Stimulated activated CD4-positive, alpha-beta T cell treated with anti-CD3 and anti-CD28 coated beads, Interleukin-2, amount 100 ng/mL, for 4 hours (primary cell): ENCODE measurements at places on chromosomes 7 and 10.

GRCh38 chr10:26829810-26830515, 30.8 kb downstream of the ABI1 start:
- no peak for DNase-seq

- no peak for DNase-seq
Observed at GRCh38 chr10:3389130-3389529, 216.5 kb upstream of the PITRM1 start.

DNA sequence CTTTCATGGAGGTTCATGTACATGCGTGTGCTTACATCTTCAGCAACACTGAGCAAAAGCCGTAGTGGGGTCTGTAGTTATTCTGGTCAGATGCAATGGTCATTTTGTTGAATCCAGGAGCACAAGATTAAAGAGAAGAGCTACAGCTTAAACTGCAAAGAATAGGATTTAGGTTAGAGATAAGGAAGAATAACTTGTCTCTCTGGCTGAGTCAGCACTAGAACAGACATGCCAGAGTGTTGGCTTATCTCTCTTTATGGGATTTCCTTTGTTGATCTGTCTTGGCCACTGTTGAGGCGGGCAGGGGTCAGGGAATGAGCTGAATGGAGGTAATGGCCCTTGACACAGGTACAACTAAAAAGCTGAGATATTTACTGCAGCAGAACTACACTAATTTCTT, 473.5 kb downstream of the CCSER2 start:
- DNase-seq, result no peak

GRCh38 chr7:55502858-55503440, 69.4 kb downstream of the VOPP1 start:
- DNase-seq, result no peak

- no peak for DNase-seq
Observed at GRCh38 chr10:29657719-29658274, 23.0 kb upstream of the SVIL start.

DNA sequence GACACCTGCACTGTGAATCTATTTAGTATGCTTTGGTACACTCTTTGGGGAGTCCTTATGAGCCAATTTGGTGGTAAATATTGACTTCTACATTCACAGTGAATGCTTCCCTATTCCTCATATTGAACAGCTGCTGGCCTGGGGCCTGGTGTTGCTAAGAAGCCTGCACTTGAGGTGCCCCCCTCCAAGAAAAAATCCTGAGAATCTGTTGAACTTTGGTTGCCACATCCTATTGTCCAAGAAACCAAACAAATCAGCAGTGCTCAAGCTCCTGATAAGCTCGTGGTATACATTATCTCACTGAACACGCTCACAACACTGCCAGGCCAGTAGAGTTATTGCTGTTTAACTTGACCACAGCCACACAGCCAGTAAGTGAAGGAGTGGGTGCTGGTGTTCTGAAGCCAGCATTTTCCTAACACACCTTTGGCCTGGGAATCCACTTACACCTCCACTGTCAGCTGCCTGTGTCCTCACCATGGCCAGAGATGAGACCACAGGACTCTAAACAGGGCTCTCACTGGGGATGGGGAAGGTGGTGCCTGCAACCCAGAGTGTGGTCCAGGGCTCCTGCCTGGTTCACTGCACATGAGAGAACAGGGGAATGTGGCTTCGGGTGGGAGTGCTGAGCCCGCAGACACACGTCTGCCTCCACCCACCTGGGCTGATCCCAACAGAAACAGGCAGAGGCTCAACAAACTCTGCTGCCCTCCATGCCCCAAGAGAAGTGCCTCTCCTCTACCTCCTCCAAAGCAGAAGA, 6.7 kb downstream of the DDC start:
- DNase-seq, result no peak

- DNase-seq, result no peak
Observed at GRCh38 chr10:29966269-29966668, 93.1 kb downstream of the JCAD start.

- no peak for DNase-seq
Observed at GRCh38 chr7:136324073-136324704, 347.0 kb upstream of the MTPN start.

DNA sequence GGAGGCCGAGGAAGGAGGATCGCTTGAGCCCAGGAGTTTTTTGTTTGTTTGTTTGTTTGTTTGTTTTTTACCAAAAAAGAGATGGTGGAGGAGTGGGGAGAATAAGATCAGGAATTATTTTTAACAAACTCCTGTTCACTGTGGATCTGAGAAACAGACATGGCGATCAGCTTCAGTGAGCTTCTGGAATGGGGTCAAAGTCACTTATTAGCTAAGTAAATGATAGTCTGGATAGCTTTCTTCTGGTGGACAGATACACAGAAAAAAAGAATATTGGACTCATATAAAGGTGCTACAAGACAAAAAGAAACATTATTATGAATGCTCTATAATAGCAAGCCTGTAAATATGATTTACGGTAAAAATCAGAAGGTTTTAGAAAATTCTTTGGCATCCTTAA, 85.1 kb downstream of the POU6F2 start:
- no peak for DNase-seq

DNA sequence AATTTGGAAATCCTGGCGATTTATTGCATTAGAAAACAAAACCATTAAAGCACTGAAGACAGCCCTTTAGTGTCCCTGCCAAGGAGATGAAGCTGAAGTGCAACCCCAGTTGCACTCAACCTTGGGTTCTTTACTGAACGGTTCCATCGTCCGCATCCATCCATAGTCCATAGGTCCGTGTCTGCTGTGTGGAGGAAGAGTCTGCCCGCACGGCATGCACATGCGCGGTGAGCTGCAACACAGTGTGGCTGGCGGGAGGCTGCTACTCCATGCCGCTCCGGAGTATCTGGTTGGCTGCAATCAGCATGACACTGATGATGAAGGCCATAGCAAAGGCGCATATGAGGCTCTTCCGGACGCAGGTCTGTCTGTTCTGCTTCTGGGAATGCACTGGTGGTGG, 624.6 kb downstream of the CALN1 start:
- DNase-seq, result no peak

DNA sequence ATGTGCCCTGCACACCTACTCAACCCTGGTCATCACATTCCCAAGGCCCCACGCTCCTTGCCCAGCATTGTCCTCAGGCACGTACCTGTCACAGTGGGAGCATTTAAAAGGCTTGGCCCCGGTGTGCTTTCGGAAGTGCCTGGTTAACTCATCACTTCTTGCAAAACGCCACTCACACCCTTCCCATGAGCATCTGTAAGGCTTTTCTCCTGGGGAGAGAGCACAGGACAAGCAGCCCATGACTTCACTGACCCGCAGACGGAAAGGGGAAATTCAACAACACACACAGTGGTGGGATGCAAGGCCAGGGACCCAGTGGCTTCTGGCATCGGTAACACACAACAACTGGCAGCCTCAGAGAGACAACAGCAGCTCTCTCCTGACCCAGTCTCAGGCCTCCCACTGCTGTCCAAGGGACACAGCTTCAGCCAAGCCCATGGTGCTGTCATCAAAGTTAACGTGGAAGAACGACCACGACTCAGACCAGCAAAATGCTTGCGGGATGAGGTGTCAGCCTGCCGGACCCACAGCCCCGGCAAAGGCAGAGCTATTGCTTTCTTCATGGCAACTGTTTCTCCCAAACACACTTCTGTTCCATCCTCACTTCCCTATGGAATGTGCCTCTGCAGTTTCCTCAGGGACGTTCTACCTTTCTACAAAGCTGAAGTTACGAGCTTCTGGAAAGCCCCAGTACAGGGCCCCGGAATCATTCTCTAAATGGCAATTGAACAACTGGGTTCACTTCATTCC, 4.8 kb downstream of the KLF6 start:
- DNase-seq, result no peak

- no peak for DNase-seq
Observed at GRCh38 chr7:155660059-155660757, 15.7 kb downstream of the RBM33 start.

GRCh38 chr10:24748214-24748613, 24.5 kb upstream of the ARHGAP21 start:
- no peak for DNase-seq

DNA sequence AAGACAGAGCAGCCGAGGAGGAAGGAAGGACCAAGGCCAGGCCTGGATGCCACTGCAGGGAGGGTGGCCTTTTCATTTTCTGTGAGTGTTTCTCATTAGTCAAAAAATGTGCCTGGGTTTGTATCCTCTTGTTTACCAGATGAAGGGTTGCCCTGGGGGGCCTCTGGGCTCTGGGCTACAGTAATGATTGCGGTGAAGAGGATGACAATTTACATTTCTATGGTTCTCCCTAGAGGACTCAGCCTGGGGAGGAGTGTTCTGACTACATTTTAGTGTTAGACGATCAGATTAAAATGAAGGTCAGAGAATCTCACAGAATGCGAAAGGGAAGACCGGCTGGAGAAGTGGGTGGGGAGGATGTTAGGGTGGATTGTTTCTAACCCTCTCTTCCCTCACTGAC, 108.0 kb upstream of the KMT2C start:
- no peak for DNase-seq

GRCh38 chr7:16063716-16064675, 357.3 kb downstream of the CRPPA start:
- DNase-seq, result no peak

DNA sequence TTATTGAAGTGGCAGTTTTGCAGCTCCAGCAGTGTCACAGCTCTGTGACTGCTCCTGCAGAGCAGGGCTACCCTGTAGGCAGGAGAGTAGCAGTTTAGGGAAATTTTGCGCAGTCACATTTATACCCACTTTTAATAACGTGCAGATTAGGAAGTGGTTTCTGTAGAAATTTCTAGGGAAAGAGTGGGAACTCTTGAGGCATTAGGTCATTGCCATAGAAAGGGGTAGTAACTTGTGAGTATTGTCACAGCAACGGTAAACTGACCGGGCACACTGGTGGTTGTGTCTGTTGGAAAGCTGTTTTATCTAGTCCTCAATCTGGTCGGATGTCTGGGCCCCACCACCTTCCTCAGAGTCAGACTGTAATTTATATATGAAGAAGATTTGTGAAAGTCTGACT, 51.9 kb downstream of the CDC14C start:
- no peak for DNase-seq

GRCh38 chr10:70773965-70774809, 11.0 kb downstream of the TBATA start:
- no peak for DNase-seq

GRCh38 chr10:93741367-93741766, 16.4 kb upstream of the LGI1 start:
- DNase-seq, result no peak
